AG04449 (cell line): ENCODE measurements at places on chromosomes 12 and 14.

GRCh38 chr12:94879542-94879941 lies 124.0 kb downstream of the NDUFA12 start:
- DNase-seq = no peak

- no peak for DNase-seq
Observed at GRCh38 chr14:76833011-76833410, 6.8 kb downstream of the LRRC74A start.

DNA sequence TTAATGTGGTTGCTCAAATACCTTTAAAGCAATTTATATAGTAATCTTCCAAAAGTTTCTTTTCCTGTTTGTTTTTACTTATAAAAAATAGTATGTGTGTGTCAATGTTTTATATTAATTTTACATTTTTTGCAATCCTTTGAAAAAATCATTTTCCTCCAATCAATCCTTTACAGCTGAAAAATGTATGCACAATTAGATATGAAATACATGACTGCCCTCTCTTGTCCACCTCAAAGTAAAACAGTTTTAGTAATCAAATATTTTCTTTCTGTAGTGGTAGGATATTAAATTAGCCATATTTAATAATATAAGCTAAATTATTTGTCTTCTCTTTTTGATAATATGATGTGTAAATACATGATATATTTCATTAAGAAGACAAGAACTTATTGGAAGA lies 269.9 kb downstream of the ADAMTS20 start:
- DNase-seq = no peak

- DNase-seq = no peak
Observed at GRCh38 chr12:128791395-128792322, 32.1 kb downstream of the SLC15A4 start.

DNA sequence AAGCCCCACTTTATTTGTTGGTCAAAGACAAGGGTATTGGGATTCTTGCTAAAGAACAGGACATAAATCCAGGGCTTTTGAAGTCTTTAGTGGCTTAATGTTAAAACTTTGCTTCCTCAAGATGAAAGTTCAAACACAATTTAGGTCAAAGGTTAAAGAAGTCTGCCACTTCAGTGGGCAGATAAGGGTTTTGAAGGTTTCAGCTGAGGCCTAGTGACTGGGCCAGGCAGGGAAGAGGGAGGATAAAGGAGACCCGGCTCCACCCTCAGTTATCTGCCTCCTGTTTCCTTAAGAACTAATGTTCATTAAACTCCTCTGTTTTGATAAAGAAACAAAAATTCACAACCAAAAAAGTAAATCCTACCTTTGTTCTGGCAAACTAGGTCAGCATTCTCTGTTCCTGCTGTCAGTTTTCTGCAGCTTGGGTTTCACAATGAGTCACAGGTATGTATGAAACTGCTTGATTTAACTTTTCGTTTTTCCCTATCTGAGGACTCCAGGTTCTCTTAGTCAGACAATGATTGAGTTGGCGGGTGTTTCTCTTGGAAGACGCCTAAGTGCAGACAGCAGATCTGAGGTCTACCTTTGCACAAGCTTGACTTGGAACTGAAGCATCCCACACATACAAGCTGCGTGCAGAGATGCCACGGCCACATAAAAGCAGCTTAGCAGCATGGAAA lies 208.3 kb downstream of the EXOC5 start:
- no peak for DNase-seq
